Large intestine (tissue), 12 donors: ENCODE measurements at places on chromosomes 12 and 14. TPM values are rescaled to one million over a fixed set of nuclear protein-coding genes. Genes with fewer than 3 reads are reported as not detected.

The SDR9C7 gene
- 0.03 TPM for polyA plus RNA-seq

The FOXG1 gene
- polyA plus RNA-seq, result not detected

The MUCL1 gene
- polyA plus RNA-seq, result not detected

The HPD gene
- 0.27 TPM for polyA plus RNA-seq

The KLHL28 gene
- polyA plus RNA-seq, result 15.1 TPM

The SCN8A gene
- 1.4 TPM for polyA plus RNA-seq

The KHNYN gene
- polyA plus RNA-seq, result 73.5 TPM

The TAS2R8 gene
- not detected for polyA plus RNA-seq

The MOK gene
- polyA plus RNA-seq, result 16.5 TPM

The GDF3 gene
- 0.27 TPM for polyA plus RNA-seq

GRCh38 chr14:104770851-104771272 lies 17.9 kb downstream of the SIVA1 start:
- DNase-seq, result no peak

DNA sequence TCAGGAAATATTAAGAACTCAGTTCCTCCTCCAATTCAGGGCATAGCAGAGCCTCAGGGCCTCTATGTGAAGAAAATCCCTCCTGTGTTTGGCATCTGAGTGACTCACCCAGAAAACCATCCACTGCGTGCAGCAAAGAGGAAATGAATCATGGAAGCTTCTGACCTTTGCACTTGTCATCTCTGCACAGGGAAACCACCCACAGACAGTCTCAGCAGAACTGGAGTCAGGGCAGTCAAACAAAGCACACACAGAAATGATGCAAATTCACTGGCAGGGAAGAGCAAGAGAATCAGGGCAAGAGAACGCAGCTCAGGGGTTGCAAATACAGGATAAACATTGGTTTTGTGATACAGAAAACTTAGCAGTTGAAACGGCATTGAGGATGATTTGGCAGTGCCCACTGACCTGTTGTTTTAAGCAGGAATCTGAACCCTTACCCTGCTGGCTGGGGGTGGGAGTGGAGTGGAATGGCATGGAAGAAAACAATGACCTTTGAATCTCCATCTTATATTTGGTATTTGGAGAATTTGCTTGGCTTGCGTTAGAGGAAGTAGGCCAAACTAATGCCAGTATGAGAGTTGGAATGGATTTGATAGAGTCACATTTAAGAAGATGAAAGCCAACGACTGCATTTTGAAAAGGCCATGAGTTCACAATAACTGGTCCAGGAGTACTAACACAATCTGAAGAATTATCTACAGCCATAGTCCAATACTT lies 53.5 kb downstream of the PHLDA1 start:
- DNase-seq, result peak; percentile 94

GRCh38 chr12:121465921-121466793 lies 66.2 kb downstream of the RNF34 start:
- no peak for DNase-seq

GRCh38 chr14:65106736-65107135 lies 4.4 kb upstream of the MAX start:
- DNase-seq, result no peak

DNA sequence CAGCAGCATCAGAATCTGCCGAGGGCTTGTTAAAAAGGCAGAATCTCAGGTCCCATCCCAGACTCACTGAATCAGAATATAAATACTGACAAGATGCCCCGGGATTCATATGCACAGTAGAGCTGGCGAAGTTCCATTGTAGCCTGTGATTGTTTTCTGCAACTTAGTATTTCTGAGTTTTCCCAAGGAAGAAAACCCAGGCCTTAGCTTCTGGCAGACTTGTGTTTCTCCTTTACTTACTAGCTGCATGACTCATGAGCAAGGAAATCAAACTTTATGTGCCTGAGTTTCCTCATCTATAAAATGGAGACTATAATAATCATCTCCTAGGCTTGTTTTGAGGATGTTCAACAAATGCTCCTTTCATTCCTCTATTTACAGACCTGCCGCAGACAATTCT lies 278.5 kb upstream of the PLEKHG7 start:
- no peak for DNase-seq

DNA sequence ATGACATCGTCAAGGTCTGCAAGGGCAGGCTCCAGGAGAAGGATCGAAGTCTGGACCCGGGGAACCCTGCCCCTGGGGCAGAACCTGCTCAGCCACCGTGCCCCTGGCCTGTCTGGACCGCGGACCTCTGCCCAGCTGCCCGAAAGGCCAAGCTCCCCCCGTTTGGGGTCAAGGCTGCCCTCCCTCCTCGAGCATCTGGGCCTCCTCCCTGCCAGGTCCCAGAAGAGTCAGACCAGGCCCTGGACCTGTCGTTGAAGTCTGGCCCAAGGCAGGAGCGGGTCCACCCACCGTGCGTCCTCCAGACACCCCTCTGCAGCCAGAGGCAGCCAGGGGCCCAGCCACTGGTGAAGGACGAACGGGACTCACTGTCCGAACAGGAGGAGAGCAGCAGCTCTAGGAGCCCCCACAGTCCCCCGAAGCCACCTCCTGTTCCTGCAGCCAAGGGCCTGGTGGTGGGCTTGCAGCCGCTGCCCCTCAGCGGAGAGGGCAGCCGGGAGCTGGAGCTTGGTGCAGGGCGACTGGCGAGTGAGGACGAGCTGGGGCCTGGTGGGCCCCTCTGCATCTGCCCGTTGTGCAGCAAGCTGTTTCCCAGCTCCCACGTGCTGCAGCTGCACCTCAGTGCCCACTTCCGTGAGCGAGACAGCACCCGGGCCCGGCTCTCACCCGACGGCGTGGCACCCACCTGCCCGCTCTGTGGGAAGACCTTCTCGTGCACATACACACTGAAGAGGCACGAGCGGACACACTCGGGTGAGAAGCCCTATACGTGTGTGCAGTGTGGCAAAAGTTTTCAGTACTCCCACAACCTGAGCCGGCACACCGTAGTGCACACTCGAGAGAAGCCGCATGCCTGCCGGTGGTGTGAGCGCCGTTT lies 856 bp downstream of the ZBTB42 start:
- no peak for DNase-seq

- DNase-seq, result no peak
Measured at GRCh38 chr14:34568803-34569202, 29.3 kb upstream of the EAPP start.

DNA sequence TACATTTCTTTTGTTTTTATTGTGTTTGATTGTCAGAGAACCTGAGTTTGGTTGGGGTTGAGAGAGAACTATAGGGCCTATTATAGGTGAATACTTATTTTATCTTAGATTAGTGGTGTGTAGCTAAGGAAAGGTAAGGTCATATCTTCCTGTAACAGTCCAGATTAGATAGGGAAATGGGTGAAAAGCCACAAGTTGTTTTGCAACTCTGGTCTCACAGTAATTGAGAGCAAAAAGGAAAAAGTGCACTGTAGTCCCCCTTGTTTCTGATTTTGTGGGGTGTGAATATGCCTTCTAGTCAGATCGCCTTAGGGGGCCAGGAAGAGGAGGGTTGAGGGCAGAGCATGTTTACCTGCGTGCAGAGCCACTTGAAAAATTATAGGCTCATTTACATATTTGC lies 8.9 kb downstream of the MSRB3 start:
- DNase-seq, result peak; percentile 35

- no peak for DNase-seq
Measured at GRCh38 chr12:52351196-52352059, 15.9 kb downstream of the KRT85 start.

GRCh38 chr12:26768611-26769603 lies 64.1 kb downstream of the ITPR2 start:
- DNase-seq, result peak; percentile 36

GRCh38 chr12:79451978-79452377 lies 238.8 kb downstream of the PAWR start:
- no peak for DNase-seq

DNA sequence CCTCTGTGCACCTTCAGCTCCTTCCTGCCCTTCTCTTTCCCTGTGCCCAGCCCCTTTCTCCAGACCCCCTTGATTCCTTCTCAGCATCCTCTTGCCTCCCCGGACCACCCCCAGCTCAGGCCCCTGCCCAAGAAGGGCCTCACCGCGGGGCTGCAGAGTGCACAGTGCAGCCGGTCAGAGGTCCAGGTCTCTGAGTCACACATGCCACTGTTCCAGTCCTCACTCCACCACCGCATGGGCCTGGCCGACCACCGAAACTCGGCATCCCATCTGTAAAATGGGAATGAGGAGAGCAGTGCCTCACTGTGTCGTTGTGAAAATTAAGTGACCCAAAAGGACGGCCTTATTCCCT lies 13.3 kb downstream of the BDKRB1 start:
- no peak for DNase-seq

- no peak for DNase-seq
Measured at GRCh38 chr14:50677527-50678063, 9.5 kb upstream of the SAV1 start.

- no peak for DNase-seq
Measured at GRCh38 chr14:95668235-95668772, 17.9 kb upstream of the TCL1B start.

- no peak for DNase-seq
Measured at GRCh38 chr12:57142727-57143126, 4.7 kb downstream of the LRP1-AS start.

DNA sequence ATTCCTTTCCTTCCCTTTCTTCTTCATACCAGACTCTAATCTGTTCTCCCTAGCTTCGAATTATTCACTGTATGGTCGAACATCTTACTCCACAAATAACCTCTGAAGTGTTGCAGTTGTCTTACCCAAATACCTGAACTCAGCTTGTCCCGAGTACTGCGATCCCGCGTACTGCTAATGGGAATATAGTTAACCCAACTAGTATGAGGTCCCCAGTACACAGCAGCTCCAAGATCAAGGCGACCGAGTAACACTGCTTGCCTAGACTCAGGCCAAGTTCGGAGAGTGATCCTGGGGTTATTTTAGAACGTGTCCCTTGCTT lies 462 bp upstream of the ETNK1 start:
- no peak for DNase-seq
